ENCODE measurements at places on chromosomes 13 and 19. TPM values are rescaled to one million over a fixed set of nuclear protein-coding genes. Genes with fewer than 3 reads are reported as not detected.

DNA sequence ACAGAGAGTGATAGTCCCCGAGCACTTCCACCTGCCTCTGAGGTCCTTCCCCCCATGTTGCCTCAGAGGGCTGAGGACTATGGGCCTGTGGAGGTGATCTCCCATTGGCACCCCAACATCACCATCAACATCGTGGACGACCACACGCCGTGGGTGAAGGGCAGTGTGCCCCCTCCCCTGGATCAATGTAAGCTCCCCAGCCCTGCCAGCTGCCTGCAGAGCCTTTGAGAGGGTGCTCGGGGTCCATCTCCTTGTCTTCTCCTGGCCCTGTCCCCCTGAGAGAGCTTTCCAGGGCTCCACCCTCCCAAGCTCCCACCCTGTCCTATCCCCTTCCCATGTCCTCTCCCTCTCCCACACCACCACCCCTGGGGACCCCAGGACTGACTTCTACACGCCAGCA is 14.9 kb upstream of the RELB start:
- DNase-seq: no peak

- no peak for DNase-seq
Measured at GRCh38 chr19:56351208-56351607, 36.6 kb upstream of the ZSCAN5A start.

CEACAM8 gene
- not detected for total RNA-seq

TMEM272 gene
- total RNA-seq: 0.16 TPM
